Ascending aorta (tissue), 2 donors: ENCODE measurements at places on chromosomes 5 and 9.

- no peak for DNase-seq
Observed at GRCh38 chr9:22452415-22453010, 5.9 kb downstream of the DMRTA1 start.

- DNase-seq = no peak
Observed at GRCh38 chr9:85117831-85118230, 448.3 kb downstream of the NTRK2 start.

DNA sequence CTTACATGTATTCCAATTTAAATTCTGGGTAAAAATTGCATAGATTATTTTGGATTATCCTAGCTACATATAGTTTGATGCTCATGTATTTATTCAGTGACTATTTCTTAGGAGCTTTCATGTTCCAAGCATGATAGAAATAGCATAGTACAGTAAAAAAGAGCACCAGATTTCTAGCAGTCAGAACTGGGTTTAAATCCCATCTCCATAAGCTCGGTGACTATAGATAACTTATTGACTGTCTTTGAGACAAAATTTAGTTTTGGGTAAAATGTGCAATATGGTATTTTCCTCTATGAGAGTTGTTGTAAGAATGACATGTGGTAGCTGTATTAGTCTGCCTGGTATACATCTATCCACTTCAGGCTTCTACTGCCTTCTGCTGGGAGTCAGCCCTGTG, 889.6 kb downstream of the DTWD2 start:
- DNase-seq = no peak

DNA sequence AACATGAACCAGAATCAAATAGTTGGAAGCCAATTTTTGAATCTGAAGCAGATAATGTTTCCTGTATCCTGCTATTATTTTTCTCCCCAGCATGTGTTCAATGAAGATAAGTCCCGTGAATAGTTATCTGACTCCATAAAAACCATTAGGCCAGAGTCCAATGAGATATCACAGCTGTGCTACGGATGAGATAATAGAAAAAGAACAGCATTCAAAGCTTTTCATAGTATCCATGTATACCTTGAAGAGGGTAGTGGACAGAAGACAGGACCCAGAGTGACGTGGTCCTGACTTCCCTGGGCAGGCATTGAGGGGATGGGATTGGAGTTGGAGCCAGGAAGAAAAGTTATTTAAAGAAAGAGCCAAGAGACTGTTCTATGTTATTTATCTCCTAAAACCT, 50.7 kb upstream of the C6 start:
- no peak for DNase-seq

- DNase-seq = no peak
Observed at GRCh38 chr9:115133649-115134048, 15.7 kb upstream of the TNC start.

DNA sequence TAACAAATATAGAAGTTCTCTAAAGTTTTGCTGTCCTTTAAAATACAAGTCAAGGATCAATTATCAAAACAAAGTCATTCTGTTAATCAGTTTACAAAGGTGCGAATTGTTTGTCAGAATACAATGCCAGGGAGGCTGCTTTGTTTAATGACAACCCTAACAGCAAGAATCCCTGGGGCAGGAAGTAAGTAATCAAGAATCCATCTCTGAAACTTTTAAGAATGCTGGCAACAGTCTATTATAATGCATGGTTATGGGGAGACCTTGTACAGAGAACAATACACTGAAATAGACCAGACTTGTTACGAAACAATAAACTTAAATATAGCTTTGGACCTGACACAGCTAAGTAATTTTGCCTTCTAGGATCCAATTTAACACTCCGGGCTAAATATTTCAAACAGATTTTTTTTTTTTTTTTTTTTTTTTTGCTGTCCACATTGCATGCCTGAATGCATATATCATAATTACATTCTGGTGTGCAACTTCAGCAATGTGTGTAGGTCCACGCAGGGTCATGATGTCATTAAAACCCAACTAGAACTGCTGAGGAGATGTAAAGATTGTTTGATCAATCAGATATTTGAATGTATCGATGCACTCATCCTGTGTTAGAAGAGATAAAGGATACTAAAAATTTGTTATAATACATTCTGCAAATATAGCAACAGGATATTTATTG, 421.3 kb downstream of the CETN3 start:
- DNase-seq = no peak

DNA sequence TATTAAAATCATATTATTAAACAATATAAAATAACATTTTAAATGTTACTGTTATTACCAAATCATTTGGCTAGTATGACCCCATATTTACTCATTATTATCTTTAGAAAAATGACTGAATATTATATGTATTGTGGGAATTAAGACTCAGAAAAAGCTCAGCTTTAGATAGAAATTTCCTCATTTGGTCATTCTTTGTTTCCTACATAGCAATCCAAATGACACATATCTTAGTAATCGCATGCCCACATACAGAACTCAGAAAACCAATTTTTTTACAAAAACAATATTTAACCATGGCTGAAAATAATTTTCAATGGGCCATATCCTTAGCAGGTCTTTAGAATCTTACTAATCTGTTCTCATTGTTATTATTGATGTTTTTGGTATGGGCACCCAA, 53.8 kb upstream of the TSLP start:
- DNase-seq = no peak

DNA sequence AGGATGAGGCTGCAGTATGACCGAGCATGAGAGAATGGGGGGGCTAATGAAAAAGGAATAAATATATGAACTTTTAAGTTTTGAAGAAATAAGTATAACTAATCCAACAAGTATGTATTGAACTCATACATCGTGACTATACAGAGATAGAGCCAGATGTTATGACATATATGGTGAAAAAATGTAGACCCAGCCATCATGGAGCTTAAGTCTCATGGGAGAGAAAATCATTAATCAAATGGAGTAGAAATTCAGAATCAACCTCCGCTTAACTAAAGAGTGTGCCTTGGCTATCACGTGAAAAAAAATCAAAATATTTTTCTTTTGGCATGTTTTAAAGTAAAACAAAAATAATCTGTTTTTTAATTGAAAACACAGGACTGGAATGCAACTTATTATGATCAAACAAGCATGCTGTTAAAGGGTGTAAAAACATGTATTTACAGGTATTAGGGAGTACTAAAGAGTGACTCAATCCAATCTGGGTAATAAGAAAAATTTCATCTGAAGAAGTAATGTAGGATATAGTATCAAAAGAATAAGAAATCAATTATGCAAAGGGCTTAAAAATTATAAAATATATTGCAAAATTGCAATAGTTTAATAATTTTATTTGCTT, 868.5 kb upstream of the NUDT12 start:
- no peak for DNase-seq

- no peak for DNase-seq
Observed at GRCh38 chr5:2538169-2538568, 213.3 kb downstream of the IRX2 start.

DNA sequence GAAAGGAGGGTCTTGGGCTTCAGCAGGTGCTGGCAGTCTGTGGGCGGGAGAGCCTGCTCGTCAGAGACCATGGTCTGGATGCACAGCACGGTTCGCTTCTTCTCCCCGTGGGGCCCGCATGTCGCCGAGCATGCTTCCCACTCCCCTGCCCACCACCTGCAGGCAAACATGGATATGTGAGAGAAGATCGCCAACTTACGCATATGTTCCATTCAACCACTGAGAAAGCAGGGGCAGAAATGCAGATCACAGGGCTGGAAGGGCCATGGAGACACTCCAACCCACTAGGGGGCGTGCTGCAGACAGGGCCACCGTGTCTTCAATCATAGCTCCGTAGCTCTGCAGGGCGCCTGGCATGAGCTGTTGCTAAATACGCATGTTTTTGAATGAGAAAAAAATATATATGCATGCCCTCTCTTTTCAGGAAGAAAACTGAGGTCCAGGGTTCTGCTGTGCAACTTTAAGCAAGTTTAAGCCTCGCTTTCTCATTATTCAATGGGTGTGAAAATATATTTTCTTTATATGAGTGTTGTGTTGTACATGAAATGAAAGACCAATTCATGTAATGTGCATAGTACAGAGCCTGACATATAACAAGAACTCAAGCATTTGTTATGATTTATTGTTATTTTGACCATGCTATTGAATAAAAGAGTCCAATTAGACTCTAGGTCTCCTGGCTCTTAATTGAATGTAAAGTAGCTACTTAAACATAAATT, 148.0 kb downstream of the TARS1 start:
- no peak for DNase-seq

DNA sequence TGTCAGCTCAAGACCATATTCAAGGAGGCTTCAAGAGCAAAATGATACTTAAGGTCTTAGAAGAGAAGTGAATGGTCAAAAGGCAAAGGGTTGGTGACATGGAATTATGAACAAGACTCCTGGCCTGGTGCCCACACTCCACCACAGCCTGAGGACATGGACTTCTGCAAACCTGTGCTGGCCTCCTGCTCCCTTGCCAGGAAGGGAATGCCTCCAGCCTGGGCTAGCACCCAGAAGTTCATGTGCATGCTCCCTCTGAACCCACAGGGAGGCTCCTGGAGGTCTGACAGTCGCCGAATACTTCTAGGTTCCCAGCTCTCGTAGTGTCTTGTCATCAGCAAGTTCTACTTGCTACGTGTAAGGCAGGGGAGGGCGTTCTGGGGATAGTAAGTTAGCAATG, 156.7 kb downstream of the FSTL4 start:
- no peak for DNase-seq

GRCh38 chr5:98994611-98995010, 65.8 kb upstream of the CHD1 start:
- DNase-seq = no peak

DNA sequence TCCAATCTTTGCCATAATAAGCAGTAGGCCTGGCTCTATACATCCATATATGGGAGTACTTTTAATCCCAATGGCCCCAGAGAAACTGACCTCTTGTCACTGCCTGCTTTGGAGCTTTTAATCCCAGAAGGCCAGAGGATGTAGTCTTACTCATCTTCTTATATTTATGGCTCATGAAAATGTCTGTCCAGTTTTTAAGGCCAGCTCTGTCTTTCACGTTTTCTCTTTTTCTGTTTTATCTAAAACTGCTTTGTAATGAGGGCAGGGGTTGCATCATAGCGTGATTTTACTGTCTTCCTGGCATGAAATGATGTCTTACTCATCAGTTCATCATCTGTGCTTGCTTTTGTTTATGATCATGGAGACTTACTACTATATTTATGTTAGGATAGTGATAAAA, 1094.9 kb downstream of the MAT2B start:
- DNase-seq = no peak
